NCI-H69 (cell line): ENCODE measurements at places on chromosomes 6 and 20.

GRCh38 chr20:2749951-2750490 lies 50.4 kb downstream of the CPXM1 start:
- no peak for DNase-seq

- DNase-seq: no peak
Measured at GRCh38 chr6:32839356-32839755, 817 bp upstream of the TAP2 start.

- no peak for DNase-seq
Measured at GRCh38 chr6:135226537-135226936, 45.4 kb downstream of the MYB start.

GRCh38 chr6:159249752-159250151 lies 80.6 kb downstream of the FNDC1 start:
- DNase-seq: no peak

DNA sequence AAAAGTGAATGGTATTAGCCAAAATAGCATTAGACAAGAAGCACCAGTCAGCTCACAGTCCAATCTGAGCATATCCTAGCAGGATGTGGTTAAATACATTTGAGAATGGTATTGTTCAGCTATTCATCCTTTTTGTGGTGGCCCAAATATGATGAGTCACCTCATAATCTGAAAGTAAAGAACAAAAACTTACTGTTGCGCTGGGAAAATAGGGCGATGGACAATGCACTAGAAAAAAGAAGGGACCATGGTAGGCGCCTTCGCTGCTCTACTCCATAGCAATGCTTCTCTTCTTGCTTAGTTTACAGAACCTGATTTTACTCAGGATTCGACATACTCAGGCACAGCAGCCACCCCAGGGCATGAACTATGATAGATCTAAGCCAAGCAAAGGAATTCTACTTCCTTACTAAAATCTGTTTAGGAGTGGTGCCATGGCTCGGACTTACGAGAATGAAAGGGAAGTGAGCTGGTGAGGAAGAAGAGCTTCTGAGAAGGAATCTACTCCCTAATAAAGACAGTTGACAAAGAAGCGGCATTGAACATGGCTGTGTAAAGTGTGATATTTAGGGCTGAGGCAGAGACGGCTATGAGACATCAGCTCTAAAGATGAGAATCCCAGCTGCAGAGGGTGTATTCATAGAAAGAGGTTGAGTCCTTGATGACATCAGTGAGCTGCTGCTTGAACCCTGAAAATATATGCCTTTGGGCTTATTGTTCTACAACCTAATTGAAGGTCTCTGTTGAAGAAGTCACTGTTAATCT lies 16.6 kb upstream of the FBXO9 start:
- no peak for DNase-seq

- DNase-seq: no peak
Measured at GRCh38 chr20:47727170-47727880, 58.0 kb downstream of the SULF2 start.

- no peak for DNase-seq
Measured at GRCh38 chr6:30213667-30213956, 406 bp upstream of the TRIM26 start.

- DNase-seq: no peak
Measured at GRCh38 chr6:118387921-118388701, 160.0 kb upstream of the PLN start.

- DNase-seq: no peak
Measured at GRCh38 chr6:53320964-53321363, 27.8 kb downstream of the ELOVL5 start.

DNA sequence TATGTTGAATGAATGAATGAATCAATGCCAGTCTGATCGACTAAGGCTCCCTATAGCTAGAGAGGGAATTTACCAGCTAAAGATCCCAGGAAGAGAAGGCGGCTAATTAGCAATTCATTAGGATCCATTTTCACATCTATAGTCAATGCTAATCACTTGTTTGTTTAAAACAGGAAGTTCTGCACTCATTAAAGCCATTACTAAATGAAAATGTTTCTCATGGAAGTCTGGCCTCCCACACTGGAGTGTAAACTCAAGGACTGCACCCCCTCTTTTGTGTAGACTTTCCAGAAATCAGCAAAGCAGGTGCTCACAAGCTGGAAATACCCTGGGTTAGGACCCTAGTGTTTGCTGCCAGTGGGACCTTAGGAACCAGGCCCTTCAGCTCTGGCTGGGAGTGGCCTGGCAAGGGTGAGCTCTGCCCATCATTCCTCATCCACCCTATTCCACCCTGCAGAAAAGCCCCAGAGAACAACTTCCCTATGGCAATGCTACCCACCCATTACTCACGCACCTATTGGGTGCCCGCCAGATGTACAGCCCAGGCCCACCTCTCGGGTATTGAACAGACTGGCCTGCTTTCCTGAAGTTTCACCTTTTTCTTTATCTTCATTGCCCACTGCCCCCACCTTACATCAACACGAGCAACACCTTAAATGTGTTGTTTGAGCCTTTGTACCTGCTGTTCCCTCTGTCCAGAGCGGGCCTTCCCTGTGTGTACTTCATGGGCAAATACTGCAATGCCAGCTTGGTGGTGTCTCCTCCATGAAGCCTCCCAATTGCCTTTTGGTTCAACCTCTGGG lies 60.8 kb downstream of the TTI1 start:
- DNase-seq: no peak

- DNase-seq: peak; percentile 55
Measured at GRCh38 chr6:44674226-44675155, 287.0 kb downstream of the CDC5L start.

DNA sequence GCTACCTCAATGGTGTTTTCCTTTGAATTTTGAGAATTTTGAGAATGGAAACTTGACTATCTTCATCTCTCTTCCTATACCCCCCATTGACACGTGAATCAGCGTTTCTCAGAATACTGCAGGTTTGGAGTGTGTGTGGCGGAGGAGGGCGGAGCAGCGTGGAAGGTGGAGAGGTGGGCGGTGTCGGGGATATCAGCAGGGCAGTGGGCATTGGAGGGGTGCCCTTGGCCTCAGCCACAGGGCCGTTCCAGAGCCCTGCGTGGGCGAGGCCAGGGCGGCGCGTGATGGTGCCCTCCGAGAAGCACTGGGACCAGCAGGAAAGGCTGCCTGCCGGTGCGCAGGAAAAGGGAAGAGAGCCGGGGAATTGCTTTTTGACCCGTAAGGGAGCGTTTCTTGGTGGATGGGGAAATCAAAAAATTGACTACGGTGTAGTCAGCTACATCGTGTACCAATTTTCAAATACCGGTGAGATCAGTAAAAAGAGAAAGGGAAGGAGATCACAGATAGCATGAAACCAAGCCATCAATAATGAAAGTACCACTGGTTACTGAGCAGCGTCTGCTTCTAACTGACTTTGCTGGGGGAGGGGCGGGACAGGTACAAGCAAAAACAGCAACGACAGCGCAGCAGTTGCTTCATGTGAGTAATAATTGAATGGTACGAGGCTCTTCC lies 82.7 kb upstream of the DUSP22 start:
- no peak for DNase-seq

DNA sequence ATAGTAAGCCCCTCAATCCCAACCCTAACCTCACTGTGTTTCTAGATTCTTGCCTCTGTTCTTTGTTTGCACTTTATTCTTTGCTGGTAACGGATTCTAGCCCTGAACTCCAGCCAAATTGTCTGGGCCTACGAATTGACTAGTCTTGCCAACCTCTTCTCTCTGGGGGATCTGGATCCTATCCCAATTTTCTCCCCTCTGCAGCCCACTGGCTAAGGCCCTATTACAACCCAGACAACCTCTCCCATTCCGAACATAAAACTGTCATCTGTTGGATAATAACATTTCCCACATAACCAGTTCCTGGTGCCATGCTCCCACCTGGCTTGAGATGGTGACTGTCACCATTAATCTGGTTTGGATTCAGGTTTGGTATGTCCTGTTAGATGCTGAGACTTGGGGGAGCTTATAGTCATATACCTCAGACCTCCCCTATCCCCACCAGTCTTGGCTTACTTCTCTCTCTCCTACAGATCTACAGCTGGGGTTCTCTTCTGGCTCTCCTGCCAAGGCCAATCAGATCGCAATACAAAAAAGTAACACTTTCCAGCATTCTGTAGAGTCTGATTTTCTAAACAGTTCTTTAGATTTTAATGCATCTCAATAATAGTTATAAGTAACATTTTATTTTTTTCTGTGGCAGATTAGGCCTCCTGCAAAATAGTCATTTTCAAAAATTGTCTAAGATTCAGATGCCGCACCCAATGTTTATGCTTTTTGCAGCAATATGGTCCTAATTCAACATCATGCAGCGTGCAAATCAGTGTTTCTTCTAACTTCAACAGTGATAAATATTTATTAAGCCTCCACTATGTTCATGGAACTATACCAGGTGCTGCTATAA lies 29.8 kb upstream of the AHI1 start:
- peak; percentile 33 for DNase-seq

DNA sequence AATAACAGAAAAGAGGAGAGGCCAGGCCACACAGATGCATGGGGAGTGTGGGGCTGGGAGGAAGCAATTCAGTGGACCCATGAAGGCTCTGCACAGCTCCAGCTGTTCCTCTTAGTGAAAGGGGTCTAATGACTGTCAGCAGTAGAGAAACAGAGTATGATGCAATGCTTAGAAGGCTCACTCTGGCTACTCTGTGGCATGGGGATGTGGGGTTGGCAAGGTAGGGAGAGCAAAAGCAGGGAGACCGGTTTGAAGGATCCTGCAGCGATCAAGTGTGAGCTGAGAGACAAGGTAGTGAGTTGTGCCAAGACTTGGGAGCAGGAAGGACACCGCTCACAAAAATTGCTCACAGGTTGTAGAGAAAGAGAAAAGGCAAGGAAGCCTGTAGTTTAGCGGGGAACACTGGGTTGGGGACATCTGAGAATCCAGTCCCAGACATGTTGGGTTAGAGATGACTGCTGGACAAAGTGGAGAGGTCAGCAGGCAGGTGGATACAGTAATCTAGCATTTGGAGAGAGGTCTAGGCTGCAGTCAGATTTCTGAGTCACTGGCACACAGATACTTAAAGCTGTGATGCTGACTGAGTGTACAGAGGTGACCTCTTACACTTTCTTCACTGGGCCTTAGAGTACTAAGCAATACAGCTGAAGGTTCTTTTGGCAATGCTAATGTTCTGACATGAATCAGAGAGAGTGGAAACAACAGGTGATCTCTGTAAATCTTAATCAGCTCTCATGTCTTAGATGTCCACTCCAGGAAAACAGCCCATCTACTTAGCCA lies 27.1 kb downstream of the NAPB start:
- no peak for DNase-seq

DNA sequence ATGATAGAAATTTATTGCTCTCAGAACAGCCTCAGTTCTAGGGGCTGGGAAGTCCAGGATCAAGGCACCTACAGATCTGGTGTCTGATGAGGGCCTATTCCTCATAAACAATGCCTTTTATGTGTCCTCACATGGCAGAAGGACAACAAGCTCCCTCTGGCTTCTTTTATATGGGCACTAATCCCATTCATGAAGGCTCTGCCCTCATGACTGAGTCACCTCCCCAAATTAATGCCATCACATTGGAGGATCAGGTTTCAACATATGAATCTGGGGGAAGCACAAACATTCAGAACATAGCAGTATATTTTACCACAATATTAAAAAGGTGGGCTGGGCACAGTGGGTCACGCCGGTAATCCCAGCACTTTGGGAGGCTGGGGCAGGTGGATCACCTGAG lies 58.5 kb upstream of the CCN6 start:
- DNase-seq: peak; percentile 16

DNA sequence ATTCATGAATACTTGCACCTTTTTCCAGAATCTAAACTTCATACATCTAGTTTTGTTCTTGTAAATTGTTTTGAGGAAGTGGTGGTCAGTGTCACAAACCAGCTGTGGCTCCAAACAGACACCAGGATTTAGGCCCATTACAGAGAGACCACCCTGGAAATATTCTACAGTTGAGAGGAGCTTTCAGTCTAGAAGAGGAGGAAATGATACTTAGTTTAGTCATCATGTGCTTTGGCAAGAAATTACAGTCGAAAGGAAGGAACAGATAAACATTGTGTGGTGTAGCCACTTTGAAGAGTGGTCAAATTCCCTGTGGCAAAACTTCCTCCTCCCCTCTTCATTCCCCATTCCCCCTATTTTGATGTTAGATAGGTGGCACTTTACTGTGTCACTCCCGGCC lies 15.7 kb downstream of the DCBLD1 start:
- DNase-seq: no peak

DNA sequence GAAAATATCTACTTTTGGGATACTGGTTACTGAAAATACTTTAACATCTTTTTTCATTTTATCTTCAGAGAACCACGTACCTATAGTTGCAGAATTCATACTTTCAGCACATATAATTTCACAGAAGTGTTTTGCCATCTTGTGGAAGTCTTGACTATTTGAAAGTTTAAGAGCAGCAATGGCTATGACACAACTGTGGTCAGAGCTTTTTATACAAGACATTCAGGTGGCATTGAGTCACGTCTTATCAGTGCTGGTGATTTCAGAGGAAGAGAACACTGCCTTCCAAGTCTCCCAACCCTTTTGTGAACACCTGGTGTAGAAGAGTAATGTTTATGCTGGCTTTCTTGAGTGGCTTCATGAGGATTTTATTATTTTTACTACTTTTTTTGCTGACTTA lies 171.6 kb downstream of the ARID1B start:
- DNase-seq: no peak

GRCh38 chr20:38125157-38126056 lies 39.7 kb downstream of the TGM2 start:
- peak; percentile 93 for DNase-seq

DNA sequence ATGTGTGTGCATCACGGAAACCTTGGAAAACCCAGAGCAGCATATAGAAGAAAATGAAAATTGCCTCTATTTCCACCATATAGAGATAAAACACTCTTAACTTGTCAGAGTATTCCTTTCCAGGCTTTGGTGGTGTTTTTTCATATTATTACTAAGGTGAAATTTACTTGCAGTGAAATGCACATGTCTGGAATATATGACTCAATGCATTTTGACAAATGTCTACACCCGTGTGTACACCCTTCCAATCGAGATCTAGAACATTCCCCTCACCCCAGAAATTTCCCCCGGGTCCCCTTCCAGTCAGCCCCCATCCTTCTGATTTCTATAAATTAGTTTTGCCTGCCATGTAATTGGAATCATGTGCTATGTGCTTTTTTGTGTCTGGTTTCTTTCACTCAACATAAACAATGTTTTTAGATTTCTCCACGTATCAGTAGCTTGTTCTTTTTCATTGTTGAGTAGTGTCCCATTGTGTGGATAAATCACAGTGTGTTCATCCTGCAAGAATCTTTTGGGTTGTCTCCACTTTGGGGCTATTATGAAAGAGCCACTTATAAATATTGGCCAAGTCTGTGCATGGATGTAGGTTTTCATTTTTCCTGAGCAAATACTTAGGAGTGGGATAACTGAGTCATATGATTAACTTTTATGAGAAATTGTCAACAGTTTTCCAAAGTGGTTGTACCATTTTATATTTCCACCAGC lies 19.9 kb upstream of the PREX1 start:
- no peak for DNase-seq

DNA sequence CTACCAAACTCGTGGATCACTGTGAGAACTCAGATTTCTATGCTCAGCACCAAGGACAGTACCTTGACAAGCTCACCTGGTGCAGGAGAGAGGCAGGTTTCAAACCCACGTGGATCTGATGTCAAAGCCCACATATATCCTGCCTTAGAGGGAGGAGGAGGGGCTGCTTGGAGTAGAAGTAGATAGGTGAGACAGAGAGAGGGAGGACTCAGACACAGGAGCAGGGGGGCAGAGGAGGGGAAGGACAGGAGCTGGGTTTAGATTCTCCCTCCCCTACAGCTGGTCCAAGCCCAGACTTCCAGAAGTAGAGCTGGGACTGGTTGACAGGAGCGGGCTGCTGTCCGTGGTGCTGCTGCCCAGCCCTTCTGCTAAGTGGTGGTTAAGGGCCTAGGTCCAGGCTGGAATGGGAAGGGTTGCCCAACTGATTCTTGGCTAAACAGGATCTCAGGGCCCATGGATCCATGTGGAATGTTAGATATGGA lies 77.5 kb downstream of the CDH22 start:
- no peak for DNase-seq
